ENCODE measurements at places on chromosomes 5 and 9.

DNA sequence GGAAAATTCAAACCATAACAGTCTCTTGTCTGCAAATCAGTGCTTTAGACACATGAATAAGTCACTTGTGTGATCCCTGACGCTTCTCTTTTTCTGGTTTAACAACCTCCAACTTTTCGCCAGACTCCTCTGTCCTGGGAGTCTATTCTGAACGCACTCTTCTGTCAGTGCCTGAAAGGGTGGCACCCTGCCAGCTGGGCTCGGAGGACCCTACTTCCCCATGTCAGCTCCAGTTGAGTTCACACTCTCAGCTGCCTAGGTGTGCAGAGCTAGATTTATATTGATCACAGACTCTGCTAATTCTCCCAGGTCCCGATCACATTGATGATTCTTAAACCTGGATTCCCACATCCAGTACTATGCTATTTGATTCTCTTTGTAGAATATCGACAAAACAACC, 649.1 kb downstream of the BNC2 start:
- DNase-seq, result no peak

- DNase-seq, result no peak
Observed at GRCh38 chr5:153594785-153595184, 104.3 kb downstream of the GRIA1 start.

DNA sequence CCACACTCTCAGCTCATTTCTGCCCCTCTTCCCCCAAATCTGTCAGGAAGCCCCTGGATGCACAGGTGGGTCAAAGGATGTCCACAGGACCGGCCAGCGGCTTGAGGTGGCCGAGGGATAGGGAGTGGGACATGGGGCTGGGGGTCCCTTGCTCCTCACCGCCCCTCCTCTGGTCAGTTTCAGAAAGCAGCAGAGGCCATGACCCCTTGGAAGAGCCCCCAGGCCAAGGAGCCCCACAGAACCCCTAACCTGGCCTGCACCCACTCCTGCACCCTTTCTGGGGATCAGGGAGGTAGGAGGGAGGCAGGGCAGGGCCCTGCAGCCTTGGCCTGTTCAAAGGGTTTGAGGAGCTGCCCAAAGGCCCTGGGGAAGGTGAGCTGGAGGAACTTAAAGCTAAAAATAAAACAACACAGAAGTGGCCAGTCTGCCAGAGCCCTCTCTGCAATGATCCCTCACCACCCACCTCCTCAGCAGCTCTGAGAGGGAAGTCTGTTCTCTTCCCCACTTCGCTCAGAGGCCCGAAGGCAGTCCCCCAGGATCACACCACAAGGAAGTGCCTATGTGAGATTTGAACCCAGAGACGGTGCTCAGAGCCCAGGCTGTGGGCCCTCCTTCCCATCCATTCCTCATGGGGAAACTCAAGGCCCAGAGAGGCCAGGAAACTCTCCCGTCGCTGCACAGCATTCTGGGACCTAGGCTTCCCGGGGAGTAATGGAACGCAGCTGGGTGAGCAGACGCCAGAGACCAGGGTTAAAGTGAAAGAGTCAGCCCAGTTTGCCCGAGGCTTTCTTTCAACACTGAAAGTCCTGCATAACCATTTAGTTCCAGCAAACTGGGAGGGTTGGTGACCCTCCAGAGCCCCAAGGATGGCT, 910 bp downstream of the ENG start:
- DNase-seq, result no peak

GRCh38 chr5:157100140-157100679, 8.6 kb downstream of the HAVCR2 start:
- no peak for DNase-seq

DNA sequence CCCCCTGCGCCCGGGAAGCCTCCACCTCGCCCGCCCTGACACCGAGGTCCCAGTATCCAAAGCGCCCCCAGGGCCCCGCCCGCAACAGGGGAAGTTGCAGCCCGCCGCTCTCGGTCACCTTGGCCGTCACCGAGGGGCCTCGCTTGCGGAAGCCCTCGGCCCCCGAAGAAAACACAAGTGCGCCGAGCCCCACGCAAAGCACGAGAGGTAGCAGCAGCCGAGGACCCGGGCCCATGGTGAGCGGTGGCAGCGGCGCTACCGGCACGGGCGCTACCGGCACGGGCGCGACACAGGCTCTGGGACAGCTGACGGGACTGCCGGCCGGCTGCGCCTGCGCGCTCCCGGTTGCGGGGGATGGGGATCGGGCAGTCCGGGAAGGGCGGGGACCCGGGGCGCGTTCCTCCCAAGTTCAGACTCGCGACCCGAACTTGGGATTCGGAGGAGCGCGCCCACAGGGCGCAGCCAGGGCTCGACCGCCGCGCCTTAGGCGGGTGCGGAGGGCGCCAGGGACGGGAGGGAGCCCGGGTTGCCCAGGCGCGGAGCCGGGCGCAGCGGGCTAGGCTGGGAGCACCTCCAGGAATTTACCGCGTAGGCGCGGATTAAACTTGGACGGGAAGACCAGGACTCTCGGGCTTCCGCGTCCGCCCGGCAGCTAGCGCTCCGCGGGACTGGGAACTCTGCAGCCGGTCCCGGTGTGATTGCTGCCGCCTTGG, at the start of gene PPIC:
Gene PPIC, minus strand, starts transcription at position 335 of the 713 bp plus-strand sequence. Its CDS starts 100 bp downstream, at position 235.
- DNase-seq, result no peak

DNA sequence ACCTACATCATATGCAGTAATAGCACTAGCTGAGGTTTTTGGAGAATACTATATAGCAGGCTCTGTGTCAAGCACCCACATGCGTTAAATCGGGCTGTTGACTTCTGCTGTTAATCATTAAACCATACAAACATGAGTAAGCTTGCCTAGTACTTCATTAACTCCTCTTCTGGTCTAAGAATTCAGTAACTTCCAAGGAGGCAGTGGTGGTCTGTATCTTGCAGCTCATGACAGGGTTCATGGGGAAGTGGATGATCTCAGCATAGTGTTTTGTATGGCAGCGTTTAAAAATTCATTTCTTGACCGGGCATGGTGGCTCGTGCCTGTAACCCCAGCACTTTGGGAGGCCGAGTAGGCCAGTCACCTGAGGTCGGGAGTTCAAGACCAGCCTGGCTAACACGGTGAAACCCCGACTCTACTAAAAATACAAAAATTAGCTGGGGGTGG, at the start of gene HAVCR1:
Gene HAVCR1, minus strand, starts transcription at position 24 of the 447 bp plus-strand sequence. CDS start 1,173 bp downstream, outside the sequence.
- DNase-seq, result no peak

- DNase-seq, result no peak
Observed at GRCh38 chr5:145903867-145904266, 31.1 kb upstream of the GRXCR2 start.

GRCh38 chr5:32027717-32028458, 146.2 kb downstream of the GOLPH3 start:
- no peak for DNase-seq

- DNase-seq, result no peak
Observed at GRCh38 chr5:96835791-96836191, 28.0 kb upstream of the ERAP1 start.

GRCh38 chr9:123361086-123361730, 5.2 kb downstream of the CRB2 start:
- DNase-seq, result no peak

- no peak for DNase-seq
Observed at GRCh38 chr5:9698125-9698826, 68.1 kb upstream of the TAS2R1 start.

- DNase-seq, result no peak
Observed at GRCh38 chr5:107915176-107915812, 244.6 kb upstream of the EFNA5 start.

GRCh38 chr9:22469928-22470544, 23.4 kb downstream of the DMRTA1 start:
- no peak for DNase-seq

- no peak for DNase-seq
Observed at GRCh38 chr9:127828262-127829031, 25.8 kb downstream of the FPGS start.

DNA sequence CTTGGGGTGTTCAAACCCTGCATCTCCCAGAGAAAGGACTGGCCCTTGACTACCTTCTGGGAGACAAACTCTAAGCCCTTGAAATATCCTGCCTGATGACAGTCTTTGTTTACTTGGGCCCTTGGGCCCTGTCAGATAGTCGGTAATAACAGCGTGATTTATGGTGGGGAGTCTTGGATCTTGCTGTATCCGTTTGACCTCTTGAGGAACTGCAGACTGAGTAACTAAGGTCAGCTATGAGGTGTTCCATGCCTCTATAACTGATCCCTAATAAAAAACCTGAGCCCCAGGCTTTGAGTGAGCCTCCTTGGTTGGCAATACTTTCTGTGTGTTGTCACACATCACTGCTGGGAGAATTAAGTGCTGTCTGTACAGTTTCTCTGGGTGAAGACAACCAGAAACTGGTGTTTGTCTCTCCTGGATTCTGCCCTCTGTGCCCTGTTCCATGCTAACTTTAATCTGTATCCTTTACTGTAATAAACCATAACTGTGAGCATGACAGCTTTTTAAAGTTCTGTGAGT, 56.2 kb upstream of the ANKRD33B start:
- no peak for DNase-seq

DNA sequence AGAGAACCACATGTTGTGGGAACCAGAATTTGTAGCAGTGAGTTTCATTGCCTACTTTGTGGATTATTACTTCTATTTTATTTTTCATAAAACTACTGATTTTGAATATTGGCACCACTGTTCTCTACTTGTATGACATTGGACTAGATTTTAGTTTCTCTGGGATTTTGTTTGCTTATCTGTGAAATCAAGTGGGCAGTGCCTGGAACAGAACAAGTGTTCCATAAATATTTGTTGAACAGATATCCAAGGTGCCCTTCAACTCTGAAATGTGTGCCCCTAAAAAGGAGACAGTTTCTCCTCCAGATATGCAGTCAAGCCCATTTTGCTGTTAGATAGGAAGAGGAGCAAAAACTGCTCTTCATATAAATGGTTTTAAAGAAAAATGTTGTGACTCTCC, 42.6 kb downstream of the ADAMTSL1 start:
- no peak for DNase-seq

DNA sequence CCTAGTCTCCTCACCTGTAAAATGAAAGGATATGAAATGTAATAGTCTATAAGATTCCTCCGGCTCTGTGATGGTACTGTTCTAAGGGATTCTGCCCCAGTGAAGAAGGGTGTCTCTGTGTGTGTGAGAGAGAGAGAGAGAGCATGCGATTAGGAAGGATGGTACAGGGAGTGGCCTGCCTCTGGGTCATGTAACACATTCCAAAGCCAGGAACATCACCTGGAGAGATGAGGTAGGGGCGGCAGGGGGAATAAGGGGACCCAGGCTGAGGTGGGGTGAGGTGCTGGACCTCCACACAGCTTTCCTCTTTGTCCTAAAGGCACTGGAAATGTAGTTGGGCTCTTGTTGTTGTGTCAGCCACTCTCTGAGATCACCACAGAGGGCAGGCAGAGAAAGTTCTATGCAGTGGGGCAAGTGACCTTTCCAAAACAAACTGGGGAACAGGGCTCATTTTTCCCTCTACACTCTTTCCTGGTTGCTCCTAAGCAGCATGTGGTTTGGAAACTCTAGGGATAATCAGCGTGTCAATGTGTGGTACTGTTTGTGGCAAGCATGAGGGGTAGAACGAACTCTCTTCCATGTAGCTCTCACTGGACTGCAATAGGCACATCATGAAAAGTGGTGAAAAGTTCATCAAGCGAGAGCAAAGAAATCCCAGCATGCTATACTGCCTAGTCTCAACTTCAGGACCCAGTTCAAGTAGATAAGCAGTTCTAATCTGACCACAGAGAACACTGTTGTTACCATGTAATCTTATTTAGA, 65.0 kb downstream of the SEMA6A start:
- DNase-seq, result no peak

DNA sequence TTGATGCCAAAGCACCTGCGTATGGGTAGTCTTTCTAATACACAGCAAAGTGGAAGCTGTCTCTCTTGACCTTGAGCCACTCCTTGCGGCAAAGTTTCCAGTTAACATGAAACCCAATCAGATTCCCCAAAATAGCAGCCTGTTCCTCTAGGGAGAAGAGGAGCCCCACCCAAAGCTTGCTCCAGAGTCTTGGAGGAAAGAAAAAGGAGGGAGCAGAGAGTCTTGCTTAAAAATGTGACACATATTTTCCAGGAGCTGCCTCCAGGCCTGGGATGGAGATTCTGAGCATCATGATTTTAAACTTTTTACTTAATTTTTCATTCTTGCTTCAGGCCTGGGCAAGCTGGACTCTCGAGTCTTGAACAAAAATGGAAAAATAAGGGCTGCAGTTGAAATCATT, 223.5 kb upstream of the TNC start:
- DNase-seq, result no peak

DNA sequence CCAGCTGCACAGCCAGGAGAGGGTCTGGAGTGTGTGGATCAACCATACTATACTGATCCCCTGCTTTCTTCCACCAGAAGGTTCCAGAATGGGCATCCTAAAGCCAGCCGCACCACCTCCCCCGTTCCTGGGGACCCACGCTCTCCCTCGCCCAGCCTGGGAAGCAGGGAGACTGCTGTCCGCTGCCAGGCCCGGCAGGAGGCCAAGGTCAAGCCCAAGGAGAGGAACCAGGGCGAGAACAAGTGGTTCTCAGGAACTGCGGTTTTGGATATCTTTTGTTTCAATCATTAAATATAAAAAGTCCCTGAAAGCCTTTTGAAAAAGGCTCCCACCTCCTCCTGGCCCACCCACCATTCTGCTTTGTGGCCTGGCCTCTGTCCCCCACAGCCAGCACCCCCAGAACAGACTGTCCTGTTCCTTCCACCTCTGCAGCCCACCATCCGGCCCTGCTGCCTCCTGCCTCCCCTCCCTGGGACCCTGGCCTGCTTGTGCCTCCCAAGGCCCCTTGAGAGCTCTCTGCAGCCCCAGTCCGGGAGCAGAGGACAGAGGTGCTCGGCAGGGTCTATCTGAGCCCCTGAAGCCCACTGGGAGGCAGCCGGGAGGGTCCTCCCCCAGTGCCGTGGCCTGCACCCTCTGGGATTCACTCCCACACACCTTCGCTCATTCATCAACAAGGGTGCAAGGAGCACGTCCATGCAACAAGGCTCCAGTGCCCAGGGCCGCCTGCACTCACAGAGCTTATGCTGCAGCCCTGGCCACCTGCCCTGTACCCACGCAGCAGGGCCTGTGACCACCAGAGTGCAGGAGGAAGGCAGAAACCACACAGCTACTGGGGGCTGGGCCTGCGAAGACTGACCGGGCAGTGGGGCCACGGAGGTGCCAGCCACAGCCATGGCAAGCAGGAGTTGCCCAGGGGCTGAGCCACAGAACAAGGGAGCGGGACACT, 614 bp upstream of the LCN6 start:
- DNase-seq, result no peak
